ENCODE measurements at places on chromosomes 3 and 15. TPM values are rescaled to one million over a fixed set of nuclear protein-coding genes. Genes with fewer than 3 reads are reported as not detected.

Gene TOPAZ1
- not detected for total RNA-seq

Gene CCR3
- not detected for total RNA-seq

Gene GNAT1
- total RNA-seq: not detected

Gene NUP210
- total RNA-seq: 196 TPM

Gene TMEM108
- total RNA-seq: not detected

Gene ZPLD1
- not detected for total RNA-seq

Gene NOX5
- total RNA-seq: not detected

Gene FGF12
- total RNA-seq: not detected

Gene GADL1
- not detected for total RNA-seq

Gene TNNC1
- total RNA-seq: 1.5 TPM

Gene C15orf61
- total RNA-seq: 4.2 TPM
